ENCODE measurements at places on chromosomes 16 and 17.

DNA sequence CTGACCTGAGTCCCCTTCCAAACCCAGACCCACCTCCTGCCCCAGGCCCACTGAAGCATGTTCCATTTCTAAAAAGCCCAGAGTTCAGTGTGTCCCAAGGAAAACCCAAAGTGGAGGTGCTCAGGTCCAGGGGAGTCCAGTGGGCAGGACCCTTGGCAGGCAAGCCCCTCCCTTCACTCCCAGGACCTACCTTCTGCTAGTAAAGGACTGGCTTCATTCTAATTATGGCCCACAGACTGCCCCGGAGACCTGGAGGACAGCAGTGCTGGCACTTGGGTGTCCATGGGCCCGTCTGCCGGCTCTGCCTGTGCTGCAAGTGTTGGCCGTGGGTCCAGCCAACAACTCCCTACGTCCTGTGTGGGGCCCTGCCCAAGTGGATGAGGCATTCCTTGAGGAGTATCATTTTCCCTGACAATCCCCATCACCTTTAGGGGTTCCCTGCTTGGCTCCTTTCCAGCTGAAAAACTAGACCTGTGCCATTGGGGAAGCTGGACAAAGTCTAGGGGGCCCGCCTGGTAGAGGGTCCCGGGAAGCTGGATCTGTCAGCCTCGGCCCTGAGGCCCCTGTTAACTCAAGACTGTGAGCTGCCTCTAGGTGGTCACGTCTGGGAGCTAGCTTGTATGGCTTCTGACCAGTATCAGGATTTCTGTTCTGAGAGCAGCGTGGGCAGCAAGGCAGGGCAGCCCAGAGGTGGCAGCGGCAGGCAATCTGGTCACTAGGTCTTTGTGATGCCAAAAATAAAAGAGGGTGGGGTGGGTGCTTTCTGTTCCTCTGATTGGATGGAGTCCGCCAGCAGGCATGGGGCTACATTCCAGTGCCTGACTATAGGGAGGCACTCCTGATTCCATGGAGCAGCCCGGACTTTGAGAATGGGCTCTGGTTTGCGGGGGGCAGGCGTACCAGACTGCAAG, 8.2 kb downstream of the CBX2 start:
- DNase-seq = no peak

DNA sequence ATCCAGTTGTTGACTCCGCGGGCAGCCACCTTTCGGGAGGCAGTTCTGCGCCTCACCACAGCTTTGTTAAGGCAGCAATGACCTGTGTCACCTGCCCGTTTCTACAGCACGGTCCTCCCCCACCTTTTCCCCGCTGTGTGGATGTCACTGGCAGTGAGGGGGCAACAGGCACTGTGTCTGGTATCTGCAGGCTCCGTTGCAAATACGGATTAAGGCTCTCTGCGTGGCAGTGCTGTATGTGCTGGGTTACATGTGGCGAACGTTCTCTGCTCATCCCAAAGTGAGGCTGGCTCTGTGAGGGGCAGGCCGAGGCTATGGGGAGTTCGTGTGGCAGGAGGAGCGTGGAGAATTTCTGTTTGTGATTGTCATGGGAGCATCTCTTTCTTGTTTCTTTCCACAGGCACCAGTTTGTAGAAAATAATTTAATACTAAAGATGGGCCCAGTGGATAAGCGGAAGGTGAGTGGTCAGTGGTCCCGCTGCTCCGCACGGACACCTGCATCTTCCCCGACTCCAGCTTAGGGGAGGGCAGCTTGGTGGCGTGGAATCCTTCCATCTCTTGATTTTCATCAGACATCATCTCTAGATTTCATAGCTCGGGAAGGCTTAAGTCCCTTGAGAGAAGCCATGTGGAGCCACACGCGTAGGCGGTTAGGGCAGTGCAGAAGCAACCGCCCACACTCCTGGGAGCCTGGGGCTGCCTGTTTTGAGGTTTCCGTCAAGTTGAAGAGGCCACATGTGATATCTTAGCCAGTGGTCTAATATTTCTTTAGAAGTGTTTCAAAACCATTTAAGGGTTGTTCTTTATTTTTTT, 57.8 kb downstream of the PDPK1 start:
- DNase-seq = no peak

GRCh38 chr16:47142486-47142820, 1.3 kb downstream of the NETO2 start:
- DNase-seq = peak; percentile 20

- DNase-seq = no peak
Observed at GRCh38 chr17:79923974-79924638, 84.9 kb upstream of the CBX4 start.

- peak; percentile 65 for DNase-seq
Observed at GRCh38 chr17:16329519-16330271, 23.6 kb downstream of the CENPV start.

DNA sequence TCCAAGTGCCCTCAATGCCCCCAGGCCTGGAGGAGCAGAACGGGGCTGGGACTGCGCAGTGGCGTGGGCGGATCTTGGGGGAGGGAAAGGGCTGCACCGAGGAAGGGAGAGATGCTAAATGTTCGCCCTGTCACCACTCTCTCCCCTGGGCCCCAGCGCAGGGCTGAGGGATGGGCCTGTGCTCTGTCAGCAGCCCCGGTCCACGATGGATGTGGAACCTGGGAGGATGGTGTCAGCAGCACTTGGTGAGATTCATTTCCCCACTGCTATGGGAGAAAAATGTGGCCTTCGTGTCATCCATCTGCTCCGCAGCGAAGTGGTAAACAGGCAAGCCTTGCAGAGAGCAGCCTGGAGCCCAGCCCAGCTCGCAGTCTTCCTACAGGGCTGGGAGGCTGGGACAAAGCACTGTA, 72.0 kb downstream of the TMEM132E start:
- no peak for DNase-seq
